ENCODE measurements at places on chromosomes 1 and 21. TPM values are rescaled to one million over a fixed set of nuclear protein-coding genes. Genes with fewer than 3 reads are reported as not detected.

GRCh38 chr1:205317311-205317917 lies 4.1 kb downstream of the NUAK2 start:
- no peaks in the 10 kb centered on the region for H3K4me1 ChIP-seq
- H3K27me3 ChIP-seq: no peaks in the 10 kb centered on the region
- peak overlapping the region; percentile 97 for H3K4me3 ChIP-seq
- no peaks in the 10 kb centered on the region for H3K36me3 ChIP-seq
- DNase-seq: peak; percentile 90

DNA sequence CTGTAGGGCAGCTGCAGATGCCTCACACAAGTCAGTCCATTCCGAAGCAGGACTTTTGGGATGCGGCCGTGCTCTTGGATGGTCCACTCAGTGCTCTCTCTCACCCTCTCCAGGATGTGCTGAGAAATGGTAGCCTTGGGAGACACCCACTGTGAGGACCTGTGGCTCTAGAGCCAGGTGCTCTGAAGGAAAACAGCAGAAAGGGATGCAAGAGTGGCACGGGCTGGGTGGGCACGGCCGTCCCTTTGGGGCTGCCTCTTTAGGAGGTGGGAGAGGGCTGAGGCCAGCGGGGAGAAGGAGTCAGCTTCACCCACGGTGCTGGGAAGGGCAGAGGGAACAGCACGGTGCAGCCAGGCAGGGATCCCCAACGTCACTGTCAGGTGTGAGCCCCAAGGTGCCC lies 106.1 kb downstream of the RIPK4 start:
- H3K36me3 ChIP-seq: no peaks in the 10 kb centered on the region
- H3K4me3 ChIP-seq: no peak overlapping the region
- peaks cover 6% of the 10 kb centered on the region for H3K4me1 ChIP-seq
- peaks cover 2% of the 10 kb centered on the region for H3K27me3 ChIP-seq
- H3K27ac ChIP-seq: no peak overlapping the region

DNA sequence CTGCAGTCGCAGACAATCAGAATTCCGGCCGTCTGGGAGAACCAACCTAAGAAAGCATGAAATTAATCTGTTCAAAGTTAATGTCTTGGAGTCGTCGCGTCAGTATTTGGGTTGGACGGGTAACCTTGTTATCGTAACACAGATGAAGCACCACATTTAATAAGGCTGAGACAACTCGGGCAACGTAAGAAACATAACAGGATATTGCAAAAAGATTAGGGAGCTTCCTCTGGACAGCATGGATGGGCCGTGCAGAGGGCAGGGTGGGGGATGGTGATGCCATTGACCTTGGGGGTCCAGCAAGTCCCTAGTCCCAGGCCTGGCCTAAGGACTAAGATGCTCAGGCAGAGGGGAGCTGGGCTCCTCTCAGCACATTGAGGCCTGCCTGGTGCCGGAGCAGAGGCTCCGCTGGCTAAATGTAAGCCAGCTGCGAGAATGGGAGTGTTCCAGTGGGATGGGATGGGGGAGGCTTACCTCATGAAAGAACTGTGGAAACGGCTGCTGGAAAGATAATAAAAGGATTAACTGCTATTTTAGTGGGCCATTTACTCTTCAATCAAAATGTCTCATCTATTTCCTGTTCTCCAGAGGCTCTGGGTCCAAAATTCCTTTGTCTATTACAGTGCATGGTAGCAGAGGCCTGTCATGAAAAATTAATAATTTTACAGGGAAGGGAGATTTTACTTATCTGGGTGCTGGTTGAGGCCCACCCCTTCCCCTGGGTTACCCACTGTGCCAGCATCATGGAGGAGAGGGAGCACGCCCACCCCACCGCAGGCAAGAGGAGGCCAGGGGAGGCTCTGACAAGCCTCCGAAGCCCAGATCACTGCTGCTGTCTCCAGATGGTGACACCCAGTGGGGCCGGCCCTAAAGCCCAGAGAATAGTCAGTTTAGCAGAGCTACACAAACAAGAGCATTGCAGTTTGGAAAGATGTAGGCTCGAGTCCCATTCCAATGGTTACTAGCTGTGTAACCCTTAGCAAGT lies 131.6 kb downstream of the DMRTB1 start:
- no peaks in the 10 kb centered on the region for H3K27me3 ChIP-seq
- H3K36me3 ChIP-seq: no peaks in the 10 kb centered on the region
- H3K4me1 ChIP-seq: peaks cover 9% of the 10 kb centered on the region
- peak; percentile 73 for DNase-seq

Gene CTPS1
- total RNA-seq: 23.8 TPM

DNA sequence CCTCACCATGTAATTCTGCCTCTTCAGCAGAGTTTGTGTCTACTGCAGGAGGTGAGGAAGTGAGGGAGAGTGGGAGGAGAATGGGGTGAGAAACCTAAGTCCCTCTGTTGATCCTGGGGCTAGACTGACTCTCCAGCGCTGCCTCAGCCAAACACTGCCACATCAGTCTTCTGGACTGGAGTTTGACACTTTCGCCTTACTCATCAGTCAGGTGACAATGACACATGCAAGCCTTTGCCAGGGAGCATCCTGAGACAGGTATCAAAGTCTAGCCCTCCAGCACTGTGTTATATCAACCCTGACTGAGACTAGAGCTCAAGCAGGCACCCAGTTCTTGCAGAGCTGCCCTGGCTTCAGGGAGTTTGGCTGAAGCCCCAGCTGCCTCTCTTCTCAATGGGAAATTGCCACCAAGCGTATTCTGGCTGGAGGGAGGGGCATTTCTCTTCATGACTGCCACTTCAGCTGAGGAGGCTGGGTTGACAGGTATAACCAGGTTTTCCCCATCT lies 33.3 kb upstream of the SUCO start:
- H3K27me3 ChIP-seq: no peaks in the 10 kb centered on the region
- no peak overlapping the region for H3K27ac ChIP-seq
- peak; percentile 37 for DNase-seq
- no peaks in the 10 kb centered on the region for H3K4me1 ChIP-seq
- H3K4me3 ChIP-seq: no peak overlapping the region

Gene HSD3B2
- total RNA-seq: not detected

- DNase-seq: no peak
- no peaks in the 10 kb centered on the region for H3K27me3 ChIP-seq
- no peaks in the 10 kb centered on the region for H3K4me1 ChIP-seq
- peaks cover 2% of the 10 kb centered on the region for H3K36me3 ChIP-seq
Observed at GRCh38 chr1:156241311-156241811, 623 bp upstream of the BGLAP start.

Gene CD164L2
- total RNA-seq: 0.63 TPM

Measured in kidney (tissue), 22 donors.